ENCODE measurements at places on chromosomes 2 and 18. TPM values are rescaled to one million over a fixed set of nuclear protein-coding genes. Genes with fewer than 3 reads are reported as not detected.

The CXCR4 gene
- 0.28 TPM for total RNA-seq

The FAHD2A gene
- 25.7 TPM for total RNA-seq

The TCF7L1 gene
- total RNA-seq = 6.7 TPM

The SPEG gene
- 7.9 TPM for total RNA-seq

The NCKAP5 gene
- 0.92 TPM for total RNA-seq

The EPB41L5 gene
- 5.3 TPM for total RNA-seq

The CD302 gene
- 2.0 TPM for total RNA-seq

The ADD2 gene
- total RNA-seq = 28.7 TPM

The CCDC68 gene
- total RNA-seq = 3.8 TPM

The MTX2 gene
- total RNA-seq = 43.5 TPM

The FZD7 gene
- 5.4 TPM for total RNA-seq

The SLC19A3 gene
- 2.4 TPM for total RNA-seq

The SLC8A1 gene
- 0.40 TPM for total RNA-seq

The RELCH gene
- total RNA-seq = 14.4 TPM

The SCN3A gene
- total RNA-seq = not detected

The SERPINB11 gene
- total RNA-seq = not detected

The CDK15 gene
- not detected for total RNA-seq

The SLC23A3 gene
- 0.72 TPM for total RNA-seq

The PAX8 gene
- total RNA-seq = 0.80 TPM

The TEKT4 gene
- total RNA-seq = not detected

The FAM237A gene
- not detected for total RNA-seq

The LIMS1 gene
- total RNA-seq = 54.3 TPM

The ABCB11 gene
- 0.01 TPM for total RNA-seq

The TCF23 gene
- total RNA-seq = not detected

The SPP2 gene
- total RNA-seq = not detected

The PRKAG3 gene
- not detected for total RNA-seq

All from A549 treated with CORT108297 at 1 μM for 4 hours (cell line).